ENCODE measurements at places on chromosomes 3 and 15. TPM values are rescaled to one million over a fixed set of nuclear protein-coding genes. Genes with fewer than 3 reads are reported as not detected.

FURIN gene
- 65.9 TPM for total RNA-seq

CFAP100 gene
- total RNA-seq = not detected

NOX5 gene
- 0.17 TPM for total RNA-seq

ERICH6 gene
- not detected for total RNA-seq

GOLGA8R gene
- total RNA-seq = 1.8 TPM

MBD4 gene
- 27.2 TPM for total RNA-seq

RASL12 gene
- 8.4 TPM for total RNA-seq

FGF7 gene
- total RNA-seq = 13.4 TPM

IL5RA gene
- total RNA-seq = 0.57 TPM

All from mucosa of descending colon (tissue), 3 donors.